ENCODE measurements at places on chromosomes 12 and 14.
A peak's percentile ranks its signal among the peaks of the same experiment; 100 is the strongest.

- DNase-seq = no peak
Observed at GRCh38 chr12:77033658-77034536, 31.5 kb downstream of the E2F7 start.

DNA sequence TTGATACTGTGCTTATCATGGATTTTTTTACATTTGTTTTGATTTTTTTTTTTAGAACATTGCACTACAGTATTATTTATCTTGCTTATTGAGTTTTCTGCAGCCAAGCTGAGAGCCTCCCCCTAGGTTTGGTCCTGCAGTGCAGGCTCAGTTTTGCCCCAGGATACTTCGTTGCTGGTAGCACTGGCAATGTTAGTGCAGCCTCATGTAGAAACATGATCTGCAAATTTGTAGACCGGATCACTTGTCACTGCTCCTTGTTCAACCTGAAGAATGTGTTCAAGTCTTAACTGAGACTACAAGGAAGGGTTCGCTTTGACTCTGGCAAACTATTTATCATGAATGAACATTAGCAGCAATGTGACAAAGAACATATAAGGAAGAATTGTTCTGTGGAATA is 377.2 kb upstream of the PDE3A start:
- no peak for DNase-seq

- no peak for DNase-seq
Observed at GRCh38 chr14:103692159-103692558, 23.1 kb downstream of the XRCC3 start.

- no peak for DNase-seq
Observed at GRCh38 chr12:56178347-56178746, 10.9 kb downstream of the SMARCC2 start.

DNA sequence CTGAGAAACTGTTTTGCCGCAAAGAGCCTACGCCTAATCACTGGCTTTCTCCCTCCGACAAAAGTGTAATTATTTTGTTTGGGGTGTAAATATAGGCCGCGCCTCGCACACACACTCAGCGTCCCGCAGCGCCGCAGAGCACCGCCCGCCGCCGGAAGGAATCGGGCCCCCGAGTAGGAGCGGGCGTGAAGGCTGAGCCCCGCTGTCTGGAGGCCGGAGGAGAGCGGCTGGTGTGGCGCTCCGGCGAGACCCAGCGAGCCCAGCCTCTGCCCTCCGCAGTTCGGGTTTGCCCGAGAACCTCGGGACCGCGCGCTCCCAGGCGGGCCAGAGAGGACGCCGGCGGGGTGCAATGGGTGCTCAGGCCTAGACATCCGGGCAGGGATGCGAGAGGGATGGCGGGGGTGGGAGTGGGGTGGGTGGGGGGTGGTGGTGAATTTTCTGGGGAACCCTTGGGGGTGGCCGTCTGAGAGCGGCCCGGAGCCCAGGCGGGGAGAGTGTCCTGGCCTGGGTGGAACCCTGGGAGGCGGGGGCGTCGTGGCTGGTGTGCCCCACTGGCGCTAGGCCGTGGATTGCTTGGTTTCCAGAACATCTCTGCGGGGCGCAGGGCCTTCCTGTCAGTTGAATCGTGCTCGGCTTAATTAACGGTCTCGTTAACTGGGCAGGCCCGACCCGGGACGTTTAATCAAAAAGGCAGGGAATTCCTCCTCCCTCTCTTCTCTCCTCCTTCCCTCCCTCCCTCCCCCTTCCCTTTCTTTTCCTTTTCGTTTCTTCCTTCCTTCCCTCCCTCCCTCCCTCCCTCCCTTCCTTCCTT is 4.7 kb upstream of the LHX5 start:
- no peak for DNase-seq

GRCh38 chr12:8834230-8834629 is 11.8 kb downstream of the A2ML1 start:
- no peak for DNase-seq

GRCh38 chr12:124915239-124916236 is 1.1 kb upstream of the UBC start:
- peak; percentile 32 for DNase-seq

DNA sequence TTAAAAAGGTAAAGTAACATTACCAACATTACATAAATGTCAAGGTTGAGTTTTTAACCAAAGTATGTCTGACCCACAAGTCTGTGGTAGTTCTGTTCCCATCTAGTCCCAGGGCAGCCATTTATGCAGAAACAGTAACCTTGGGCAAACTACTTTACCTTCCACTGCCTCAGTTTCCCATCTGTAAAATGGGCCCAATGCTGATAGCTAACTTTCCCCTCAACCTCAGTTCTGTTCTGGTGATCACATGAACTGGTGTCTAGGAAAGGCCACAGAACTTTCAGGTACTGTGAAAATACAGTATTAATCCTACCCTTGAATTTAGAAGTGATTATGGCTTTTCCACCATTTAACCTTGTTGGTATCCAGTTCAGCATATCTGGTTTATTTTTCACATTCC is 113.6 kb downstream of the ZFP36L1 start:
- DNase-seq = no peak

- DNase-seq = no peak
Observed at GRCh38 chr14:58238252-58239243, 6.1 kb upstream of the PSMA3 start.

- no peak for DNase-seq
Observed at GRCh38 chr12:107557589-107558100, 128.0 kb upstream of the PWP1 start.

GRCh38 chr14:24710403-24711112 is 76.6 kb upstream of the GZMB start:
- DNase-seq = peak; percentile 34

- DNase-seq = no peak
Observed at GRCh38 chr12:103207936-103208335, 250.5 kb downstream of the ASCL1 start.

GRCh38 chr12:16165506-16165905 is 112.0 kb downstream of the SLC15A5 start:
- no peak for DNase-seq

GRCh38 chr14:74064883-74065282 is 19.4 kb downstream of the ALDH6A1 start:
- DNase-seq = no peak

DNA sequence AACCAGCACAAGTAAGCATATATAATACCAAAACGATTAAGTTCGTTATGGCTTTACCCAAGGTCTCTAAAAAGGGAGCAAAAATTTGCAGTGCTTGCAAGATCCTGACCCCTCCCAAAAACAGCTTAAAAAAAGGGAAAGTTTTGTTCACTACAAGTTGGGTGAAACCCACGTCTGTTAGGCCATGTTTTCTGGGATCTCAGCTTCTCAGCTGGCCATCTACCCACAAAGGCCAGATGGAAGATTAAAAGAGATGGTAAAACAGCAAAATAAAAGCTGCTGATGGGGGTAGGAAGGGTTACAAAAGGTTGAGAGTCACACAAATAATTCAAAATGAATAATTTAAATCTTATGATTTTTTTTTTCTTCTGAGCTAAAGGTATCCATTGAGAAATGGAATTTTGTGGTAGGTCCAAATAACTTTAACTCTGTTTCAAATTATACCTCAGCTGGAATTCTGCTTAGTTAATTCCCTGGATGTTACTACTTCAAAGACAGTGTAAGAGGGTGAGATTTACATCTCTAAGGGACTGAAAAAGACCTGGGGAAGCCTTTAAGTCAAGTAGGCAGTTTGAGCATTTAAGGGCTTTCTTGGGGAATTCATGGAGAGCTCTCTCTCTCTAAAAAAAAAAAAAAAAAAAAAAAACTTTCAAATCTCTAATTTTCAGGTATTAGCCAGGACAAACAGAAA is 185.6 kb upstream of the NAV3 start:
- no peak for DNase-seq

- DNase-seq = no peak
Observed at GRCh38 chr12:10501030-10501429, 4.7 kb upstream of the EIF2S3B start.

- no peak for DNase-seq
Observed at GRCh38 chr14:23435543-23436326, at the start of gene MYH7. Gene MYH7, minus strand, starts transcription at chr14:23435660. Its CDS starts 1,928 bp downstream, at chr14:23433732.

GRCh38 chr14:93035917-93036651 is 79.6 kb downstream of the ITPK1 start:
- no peak for DNase-seq

DNA sequence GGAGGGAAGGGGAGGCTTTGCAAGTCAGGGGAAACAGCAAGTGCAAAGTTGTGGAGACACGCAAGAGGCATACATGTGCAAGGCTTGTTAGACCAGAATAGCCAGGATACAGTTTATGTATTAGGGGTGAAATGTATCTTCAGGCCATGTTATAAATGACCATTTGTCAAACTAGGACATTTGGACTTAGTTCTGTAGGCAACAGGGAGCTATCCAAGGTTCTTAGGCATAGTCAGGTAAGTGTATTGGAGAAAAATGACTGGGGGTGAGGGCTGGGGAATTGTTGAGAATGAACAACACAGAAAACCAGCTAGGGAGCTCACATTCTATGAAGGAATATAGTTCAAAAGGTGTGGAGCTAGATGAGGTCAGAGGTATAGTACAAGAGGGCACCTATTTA is 42.5 kb downstream of the TPH2 start:
- DNase-seq = no peak

DNA sequence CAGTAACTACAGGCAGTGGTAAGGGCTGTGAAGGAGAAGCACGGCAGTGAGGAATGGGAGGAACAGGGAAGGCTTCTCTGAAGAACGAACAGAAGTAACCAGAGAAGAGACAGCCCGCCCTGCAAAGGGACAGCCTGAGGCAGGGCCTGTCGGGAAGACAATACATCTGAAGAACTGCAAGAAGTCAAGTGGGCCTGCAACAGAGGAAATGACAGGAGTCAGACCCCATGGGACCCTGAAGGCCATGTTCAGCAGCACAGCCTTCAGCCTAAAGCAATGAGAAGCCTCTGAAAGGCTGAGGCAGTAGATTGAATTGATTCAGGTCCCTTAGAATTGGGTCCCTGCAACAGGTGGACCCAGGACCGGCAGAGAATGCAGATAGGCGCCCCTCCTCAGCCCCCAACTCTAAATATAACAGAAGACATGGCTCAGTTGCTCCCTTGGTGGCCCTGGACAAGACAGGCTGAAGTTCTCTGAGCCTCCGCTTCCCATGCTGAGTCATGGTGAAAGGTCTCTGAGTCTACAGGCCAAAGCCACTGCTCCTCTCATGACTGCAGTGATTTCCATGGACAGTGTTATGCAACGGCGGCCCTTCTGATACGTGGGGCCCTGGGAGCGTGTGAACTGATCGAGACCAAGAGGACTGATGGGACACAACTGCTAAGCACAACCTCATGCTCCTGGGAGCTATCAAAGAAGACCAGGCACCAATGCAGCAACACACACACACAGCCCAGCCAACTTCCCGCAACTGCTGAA is 10.8 kb upstream of the ACTR6 start:
- DNase-seq = no peak

GRCh38 chr12:52602552-52602951 is 1.3 kb upstream of the KRT72 start:
- DNase-seq = no peak

GRCh38 chr12:12930633-12931219 is 21.2 kb downstream of the GPRC5D start:
- DNase-seq = no peak

- no peak for DNase-seq
Observed at GRCh38 chr12:42779186-42779859, 189.8 kb upstream of the PRICKLE1 start.

DNA sequence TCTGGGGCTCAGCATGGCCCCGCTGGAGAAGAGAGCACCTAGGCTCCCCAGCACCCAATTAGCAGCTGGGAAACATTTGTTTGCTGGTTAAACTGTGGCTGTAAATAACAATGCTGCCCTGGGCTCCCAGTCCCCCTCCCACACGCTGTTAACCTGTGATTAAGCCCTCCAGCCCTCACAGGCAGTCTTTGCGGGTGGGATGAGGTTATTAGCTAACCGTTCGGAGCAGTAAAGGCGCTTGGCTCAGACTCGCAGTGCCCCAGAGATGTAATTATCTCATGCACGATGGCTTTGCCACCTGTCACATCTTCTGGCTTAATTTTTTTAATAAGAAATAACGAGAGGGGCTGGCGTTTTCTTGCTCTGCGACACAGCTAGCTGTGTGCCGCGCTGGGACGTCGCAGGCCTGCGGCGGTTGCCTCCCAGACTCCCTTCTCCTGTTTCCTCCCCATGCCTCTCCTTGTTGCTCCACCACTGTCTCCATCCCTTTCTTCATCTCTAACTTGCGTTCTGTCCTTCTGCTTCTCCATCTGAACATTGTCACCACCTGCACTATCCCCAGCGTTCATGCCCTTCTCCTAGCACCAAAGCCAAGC is 239.2 kb upstream of the FKBP4 start:
- DNase-seq = no peak

DNA sequence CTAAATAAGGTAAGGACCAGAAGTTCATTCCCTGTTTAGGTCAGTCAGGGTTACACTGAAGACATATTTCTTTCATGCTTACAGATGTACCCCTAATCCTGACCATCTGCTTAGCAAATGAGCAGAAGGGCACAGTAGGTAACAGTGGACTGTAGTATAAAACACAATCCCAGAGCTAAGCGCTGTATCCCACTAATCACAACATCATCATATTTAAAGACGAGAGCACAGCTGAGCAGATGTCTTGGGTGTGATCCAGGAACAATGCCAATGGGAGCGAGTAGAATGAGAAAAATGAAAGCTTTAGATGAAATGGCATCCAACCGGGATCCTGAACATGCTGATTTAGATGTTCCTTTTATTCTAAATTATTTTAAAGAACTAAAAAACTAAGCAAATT is 213.4 kb downstream of the CCER1 start:
- DNase-seq = no peak

GRCh38 chr12:6821591-6822425 is at the start of gene GPR162:
Gene GPR162, plus strand, starts transcription at chr12:6821821. Its CDS starts 2,078 bp downstream, at chr12:6823899.
- no peak for DNase-seq

DNA sequence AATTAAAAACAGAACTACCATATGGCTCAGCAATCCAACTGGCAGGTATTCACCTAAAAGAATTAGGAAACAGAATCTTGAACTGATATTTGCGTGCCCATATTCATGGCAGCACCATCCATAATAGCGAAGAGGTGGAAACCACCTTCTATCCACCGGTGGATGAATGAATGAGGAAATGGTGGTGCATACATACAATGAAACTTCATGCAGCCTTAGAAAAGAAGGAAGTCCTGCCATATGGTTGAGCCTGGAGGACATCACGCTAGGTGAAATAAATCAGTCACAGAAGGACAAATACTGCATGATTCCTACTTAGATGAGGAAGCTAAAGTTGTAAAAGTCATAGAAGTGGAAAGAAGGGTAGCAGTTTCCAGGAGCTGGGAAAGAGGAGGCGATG is 6.6 kb downstream of the TCL1A start:
- no peak for DNase-seq

DNA sequence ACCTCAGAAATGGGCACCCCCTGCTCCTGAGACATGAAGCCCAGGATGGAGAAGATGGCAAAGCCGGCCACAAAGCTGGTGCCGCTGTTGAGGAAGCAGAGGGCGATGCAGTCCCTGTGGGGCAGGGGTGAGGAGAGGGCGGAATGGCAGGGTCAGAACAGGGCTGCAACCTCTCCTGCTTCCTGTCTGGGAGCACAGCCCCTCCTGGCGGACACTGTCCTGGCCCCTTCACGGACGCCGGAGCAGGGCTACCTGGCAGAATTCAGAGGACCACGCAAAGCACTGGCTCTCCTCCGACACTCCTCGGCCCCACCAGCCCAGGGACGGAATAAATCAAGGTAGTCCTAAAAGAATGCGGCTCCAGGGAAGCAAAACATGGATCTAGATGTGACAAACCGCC is 12.4 kb upstream of the SLC6A12 start:
- no peak for DNase-seq
